ENCODE measurements at places on chromosomes 5 and 9. TPM values are rescaled to one million over a fixed set of nuclear protein-coding genes. Genes with fewer than 3 reads are reported as not detected.

Gene PURA
- polyA plus RNA-seq: 2.2 TPM

DNA sequence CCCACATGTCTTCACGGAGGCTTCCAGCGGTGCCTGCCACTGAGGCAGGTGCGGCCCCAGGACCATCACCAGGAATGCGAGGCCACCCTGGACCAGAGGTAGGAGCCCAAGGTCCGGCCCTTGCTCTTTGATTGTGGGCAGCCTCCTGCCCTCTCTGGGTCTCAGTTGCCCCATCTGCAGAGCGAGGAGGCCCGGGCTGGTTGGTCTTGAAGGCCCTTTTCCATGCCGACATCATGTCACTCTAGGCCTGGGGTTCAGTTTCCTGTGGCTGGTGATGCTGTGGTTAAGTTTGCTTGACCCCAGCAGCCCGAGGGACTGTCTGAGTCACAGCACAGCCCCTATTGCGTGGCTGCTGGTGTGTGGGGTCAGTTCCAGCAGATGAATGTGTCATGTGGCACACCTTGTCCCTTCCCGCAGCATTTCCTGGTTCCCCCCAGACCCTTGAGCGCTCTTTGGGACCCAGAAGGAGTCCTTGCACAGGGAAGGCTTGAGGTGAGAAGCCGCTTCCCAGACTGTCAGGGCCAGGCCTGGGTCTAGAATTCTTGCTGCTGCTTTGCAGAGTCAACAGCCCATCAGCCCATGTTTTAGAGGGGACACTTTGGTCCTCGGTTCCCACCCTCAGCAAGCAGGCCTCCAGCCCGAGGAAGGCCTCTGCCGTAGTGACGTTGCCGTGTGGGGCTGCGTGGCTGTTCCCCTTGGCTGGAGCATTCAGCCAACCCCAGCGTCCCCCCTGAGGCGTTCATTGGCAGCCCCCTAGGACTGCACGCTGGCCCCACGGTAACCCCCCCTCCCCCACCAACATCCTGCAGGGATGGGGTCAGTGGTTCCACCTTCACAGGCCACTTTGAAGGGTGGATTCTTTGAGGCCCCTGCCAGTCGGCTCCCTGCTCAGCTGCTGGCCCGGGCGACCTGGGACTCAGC lies 31.0 kb upstream of the HMCN2 start:
- no peak for DNase-seq

- no peak for DNase-seq
Measured at GRCh38 chr9:129206905-129207304, 28.8 kb upstream of the IER5L start.

GRCh38 chr9:124041817-124042116 lies 30.2 kb downstream of the LHX2 start:
- DNase-seq: no peak

DNA sequence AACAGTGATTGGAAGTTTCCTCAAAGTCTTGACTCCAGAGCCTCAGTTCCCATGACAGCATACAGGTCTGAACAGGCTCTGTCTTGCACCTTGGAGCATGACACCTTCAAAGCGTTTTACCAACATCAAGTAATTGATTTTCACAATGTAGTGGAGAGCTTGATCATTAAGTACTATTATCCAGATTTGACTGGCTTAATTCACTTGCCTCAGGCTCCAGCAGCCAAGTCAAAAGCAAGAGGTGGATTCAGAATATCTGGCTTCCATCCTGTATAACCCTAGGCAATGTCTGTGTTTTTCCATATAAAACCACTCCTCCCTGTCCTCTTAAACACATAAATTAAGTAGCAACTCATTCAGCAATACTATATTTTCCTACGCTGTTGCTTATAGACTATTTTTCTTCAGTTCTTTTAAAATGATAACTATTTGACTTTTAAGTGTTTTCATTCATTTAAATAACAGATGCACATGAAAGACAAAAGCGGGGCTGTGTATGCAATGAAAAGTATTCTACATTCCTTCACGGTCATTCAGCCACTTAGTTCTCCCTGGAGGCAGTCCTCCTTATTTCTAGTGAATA lies 150.8 kb upstream of the RANBP3L start:
- no peak for DNase-seq

- DNase-seq: no peak
Measured at GRCh38 chr5:10685115-10685521, 75.9 kb downstream of the DAP start.

DNA sequence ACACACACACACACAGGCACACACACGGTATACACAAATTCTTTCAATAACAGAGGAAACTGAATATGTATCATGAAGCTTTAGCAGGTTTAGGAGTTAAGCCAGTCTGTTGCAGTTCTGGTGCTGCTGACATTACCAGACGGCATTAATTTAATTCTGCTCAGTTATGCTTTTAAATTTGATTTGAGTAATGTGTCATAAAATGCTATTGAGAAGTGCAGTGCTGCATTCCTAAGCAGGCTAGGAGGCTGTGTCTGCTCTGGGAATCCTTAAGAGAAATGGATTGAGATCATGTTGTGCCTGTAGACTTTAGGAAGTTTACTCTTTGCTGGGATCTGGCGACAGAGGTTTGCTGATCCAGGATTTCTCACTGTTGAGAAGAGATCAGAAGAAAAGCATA lies 733.8 kb downstream of the BRINP1 start:
- no peak for DNase-seq

All from B cell (primary cell).